ENCODE measurements at places on chromosomes 6 and 20.

DNA sequence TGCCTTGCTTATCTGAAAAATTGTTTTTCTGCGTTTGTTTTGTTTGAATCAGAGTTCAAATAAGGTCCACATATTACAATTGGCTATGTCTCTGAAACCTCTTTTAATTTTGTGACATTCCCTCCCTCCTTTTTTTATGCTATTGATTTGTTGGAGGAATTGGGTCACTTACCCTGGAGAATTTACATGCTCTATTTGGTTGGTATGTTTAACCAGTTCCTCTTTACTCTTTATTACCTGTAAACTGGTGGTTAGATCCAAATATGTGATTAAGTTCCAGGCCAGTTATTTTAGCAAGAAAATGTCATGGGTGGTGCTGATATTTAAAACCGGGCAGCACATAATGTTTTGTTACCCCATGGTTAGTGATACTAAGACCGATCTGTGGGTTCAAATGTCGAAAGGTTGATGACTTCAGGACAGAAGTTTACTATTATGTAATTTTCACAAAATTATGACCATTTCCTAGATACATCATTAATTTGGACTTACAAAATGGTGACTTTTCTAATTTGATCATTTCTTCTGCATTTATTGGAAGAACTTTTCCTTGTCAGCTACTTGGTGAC is 77.3 kb downstream of the KIZ start:
- DNase-seq: no peak

DNA sequence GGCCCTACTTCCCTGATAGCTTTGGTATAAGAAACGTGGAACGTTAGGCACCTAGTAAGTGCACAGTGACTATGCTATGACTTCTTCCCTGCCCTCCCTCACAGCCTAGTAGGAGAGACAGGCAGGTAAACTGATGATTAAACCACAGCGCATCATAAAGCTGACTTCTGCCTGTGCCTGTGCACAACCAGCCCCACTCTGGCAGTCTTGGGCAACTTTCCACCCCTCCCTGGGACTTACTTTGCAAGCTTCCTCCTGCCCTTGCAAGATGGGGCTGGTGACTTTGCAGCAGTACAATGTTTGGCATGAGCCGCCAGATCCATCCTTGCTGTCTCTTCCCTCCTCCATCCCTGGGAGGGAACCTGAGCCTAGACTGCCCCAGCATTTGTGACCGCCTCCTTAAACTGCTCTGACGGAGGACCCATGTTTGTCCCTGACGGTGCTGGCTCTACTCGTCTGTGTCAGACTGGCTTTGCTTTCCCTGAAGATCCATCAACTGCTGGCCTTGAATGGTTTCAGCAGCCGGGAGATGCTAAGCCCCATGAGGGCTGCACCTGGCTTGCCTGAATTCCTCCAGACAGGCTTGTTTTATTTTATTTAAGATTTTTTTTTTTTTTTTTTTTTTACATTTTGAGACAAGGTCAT is 36.1 kb downstream of the EFCAB8 start:
- DNase-seq: no peak

DNA sequence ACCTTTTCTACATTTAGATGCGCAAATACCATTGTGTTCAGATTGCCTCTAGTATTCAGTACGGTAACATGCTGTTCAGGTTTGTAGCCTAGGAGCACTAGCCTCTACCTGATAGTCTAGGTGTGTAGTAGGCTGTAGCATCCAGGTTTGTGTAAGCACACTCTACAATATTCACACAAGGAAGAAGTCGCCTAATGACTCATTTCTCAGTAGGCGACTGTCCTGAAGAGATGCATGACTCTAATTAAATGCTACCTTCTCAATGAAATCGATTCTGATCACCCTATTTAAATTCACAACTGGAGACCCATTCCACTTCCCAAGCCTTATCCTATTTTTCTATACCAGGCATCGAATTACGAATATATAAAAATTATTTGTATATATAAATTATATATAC is 1.3 kb downstream of the MCUR1 start:
- no peak for DNase-seq

DNA sequence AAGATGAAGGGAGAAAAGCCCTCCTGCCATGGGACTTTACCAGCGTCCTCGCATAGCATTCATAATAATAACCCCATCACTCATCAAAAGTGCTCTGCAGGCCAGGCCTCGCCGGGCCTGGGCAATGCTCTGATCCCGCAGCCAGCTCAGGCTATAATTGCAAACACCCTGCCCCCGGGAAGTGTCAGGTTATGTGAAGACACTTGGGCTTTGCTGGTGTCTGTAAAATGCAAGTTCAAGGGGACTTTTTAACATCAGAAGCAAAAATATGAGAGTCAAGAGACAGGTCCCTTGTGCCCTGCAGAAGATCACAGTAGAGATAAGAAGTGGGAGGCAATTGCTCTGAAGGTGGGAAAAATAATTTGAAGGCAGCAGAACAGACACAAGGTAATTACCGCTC is 381.0 kb downstream of the MAFB start:
- DNase-seq: no peak

DNA sequence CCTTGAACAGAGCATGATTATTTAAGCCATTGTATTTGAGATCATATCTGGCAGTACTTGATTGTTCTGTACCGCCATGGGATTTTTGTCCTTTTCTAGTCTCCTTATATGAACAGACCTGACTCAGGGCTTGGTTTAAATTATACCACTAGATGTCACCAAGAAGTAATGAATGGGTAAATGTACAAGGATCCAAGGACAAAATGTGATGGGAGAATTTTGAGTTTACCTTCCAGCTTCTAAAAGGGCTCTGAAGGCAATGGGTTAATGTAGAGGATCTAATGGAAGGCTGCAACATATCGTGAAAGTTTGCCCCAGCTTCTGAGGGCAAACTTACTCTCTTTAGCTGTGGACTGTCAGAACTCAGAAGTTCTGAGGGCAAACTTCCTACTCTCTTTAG is 12.0 kb downstream of the RNF8 start:
- no peak for DNase-seq

GRCh38 chr20:62723351-62723750 is 14.7 kb downstream of the NTSR1 start:
- no peak for DNase-seq

DNA sequence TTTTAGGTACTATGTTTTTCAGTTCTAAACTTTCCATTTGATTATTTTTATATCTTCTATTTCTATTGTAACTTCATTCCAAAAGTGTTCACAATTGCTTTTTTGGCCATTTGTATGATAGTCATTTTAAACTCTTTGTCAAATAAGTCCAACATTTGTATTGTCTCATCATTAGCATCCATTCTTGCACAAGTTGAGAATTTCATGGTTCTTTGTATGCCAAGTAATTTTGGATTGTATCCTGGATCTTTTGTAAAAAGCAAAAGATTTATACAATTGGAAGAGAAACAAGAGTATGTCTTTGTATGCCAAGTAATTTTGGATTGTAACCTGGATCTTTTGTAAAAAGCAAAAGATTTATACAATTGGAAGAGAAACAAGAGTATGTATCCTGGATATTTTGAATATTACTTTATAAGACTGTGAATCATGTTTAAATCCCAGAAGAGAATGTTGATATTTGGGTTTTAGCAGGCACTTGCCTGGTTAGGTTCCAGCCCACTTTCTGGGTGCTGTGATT is 36.9 kb upstream of the NT5E start:
- DNase-seq: no peak

- no peak for DNase-seq
Observed at GRCh38 chr20:53250456-53250855, 278.3 kb downstream of the TSHZ2 start.
